Activated CD4-positive, CD25-positive, alpha-beta regulatory T cell treated with anti-CD3 and anti-CD28 coated beads, Interleukin-2, amount 50 U/mL, for 24 hours (primary cell): ENCODE measurements at places on chromosomes 3 and 15.
A peak's percentile ranks its signal among the peaks of the same experiment; 100 is the strongest.

GRCh38 chr3:107142786-107143575, 234.3 kb upstream of the CCDC54 start:
- ATAC-seq = no peak

- no peak for ATAC-seq
These were observed 45.0 kb downstream of the COPS2 start for GRCh38 chr15:49110158-49110944.

DNA sequence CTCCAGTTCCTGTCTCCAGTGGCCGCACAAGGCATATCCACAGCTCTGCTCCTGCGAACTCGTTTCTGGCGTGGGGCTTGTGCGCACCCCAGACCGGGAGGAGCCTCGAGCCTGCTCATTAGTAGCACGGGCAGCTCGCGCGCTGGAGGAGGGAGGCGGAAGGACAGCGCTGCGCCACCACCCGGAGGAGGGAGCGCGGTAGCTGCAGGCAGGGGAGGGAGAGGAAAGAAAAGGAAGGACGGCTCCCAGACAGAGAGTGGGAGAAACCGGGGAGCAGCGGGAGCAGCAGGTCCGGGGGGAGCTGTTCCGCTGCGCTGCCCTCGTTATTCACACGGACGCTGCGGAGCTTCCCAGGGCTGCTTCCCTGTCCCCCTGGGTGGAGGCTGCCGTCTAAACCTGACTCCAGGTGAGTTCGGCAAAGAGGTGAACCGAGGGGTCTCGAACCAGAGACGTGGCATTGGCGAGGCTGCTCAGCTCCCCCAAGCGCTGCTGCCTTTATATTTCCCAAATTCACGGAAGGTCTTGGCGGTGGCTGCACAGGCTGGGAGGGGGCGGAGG, 121.3 kb upstream of the ZNF717 start:
- no peak for ATAC-seq

- ATAC-seq = no peak
These were observed 151.3 kb downstream of the LPP start for GRCh38 chr3:188305220-188305619.

- no peak for ATAC-seq
These were observed 79.2 kb downstream of the PLSCR2 start for GRCh38 chr3:146390006-146390772.

- no peak for ATAC-seq
These were observed 524.6 kb upstream of the ATP11B start for GRCh38 chr3:182268711-182269110.

GRCh38 chr3:158748237-158748828, 16.1 kb upstream of the RARRES1 start:
- no peak for ATAC-seq

GRCh38 chr3:184523825-184524615, 37.6 kb upstream of the EPHB3 start:
- peak; percentile 65 for ATAC-seq

DNA sequence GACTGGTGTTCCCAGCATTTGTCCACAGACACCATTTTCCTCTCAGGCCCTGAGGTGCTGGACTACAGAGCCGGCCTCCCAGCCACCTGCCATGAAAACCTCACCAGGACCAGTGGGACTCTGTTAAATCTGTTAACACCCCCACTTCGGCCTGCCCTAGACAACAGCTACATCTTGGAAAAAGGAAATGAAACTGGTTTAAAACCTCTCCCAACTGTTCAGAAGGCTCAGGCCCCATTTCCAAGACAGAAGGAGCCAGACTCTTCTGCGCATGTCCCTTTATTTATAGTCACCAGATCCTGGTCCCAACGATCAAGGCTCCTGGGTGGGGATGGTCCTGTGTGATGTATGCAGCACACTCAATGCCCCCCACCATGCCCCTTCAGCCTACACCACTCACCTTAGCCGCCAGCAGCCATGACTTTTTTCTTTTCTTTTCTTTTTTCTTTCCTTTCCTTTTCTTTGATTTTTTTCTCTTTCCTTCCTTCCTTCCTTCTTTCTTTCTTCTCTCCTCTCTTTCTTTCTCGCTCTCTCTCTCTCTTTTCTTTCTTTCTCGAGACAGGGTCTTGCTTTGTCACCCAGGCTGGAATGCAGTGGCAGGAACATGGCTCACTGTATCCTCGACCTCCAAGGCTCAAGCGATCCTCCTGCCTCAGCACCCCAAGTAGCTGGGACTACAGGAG, 25.5 kb upstream of the FLNB start:
- no peak for ATAC-seq

DNA sequence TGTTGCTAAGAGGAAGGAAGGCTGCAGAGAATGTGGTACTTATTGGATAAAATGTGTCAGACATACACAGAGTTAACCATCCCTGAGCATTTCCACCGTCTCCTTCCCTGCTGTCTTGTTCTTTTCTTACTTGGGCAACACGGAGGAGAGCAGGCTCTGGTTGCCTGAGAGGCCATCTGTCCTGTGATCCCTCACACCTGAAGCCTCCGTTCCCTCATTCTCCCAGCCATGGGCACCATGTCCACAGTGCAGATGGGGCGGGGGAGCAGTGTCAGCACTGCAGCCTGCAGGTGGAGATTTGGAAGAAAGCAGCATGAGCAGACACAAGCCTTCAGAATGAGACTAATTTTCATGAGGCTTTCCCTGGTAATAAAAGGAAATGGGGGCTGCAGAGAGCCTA, 133.7 kb downstream of the CHCHD6 start:
- ATAC-seq = no peak

GRCh38 chr3:113698956-113699355, 2.5 kb upstream of the USF3 start:
- no peak for ATAC-seq

DNA sequence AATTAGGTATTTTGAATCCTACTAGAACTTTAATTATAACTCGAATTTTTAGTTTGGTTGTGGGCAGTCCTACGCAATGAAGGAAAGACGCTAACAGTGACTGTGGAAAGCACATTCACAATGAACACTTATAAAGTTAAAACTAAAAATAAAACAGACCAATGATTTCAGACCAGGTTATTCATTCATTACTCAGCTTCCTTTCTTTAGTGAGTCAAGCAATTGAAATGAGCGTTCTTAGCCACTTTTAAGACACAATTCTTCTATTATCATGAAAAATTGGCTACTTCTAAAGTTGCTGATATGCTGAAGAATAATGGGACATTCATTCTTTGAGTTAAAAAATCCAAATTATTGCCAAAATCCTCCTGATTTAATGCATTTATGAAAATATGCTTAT, 66.0 kb upstream of the CMSS1 start:
- ATAC-seq = no peak

DNA sequence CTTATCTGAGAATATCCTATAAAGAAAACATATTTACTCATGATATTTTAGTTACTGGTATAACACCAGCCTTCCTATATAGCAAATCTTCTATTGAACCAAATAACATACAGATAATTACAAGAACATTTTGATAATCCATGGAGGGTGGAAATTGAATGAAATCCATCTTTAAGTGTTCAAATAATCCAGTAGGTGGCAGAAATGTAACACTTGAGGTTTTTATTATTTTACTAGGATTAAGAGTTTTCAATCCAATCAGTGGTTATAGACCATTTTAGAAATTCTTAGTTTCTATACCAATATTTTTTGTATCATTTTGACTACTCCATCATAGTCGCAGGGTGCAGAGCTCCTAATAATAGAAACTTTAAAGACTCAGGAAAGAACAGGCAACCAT, 101.9 kb upstream of the KCNH8 start:
- ATAC-seq = no peak

- no peak for ATAC-seq
These were observed 11.8 kb downstream of the CYFIP1 start for GRCh38 chr15:22968366-22968765.

- no peak for ATAC-seq
These were observed 7.1 kb downstream of the CHD2 start for GRCh38 chr15:92907229-92907628.

GRCh38 chr3:169022457-169022856, 641.1 kb downstream of the MECOM start:
- no peak for ATAC-seq

GRCh38 chr3:184741259-184741556, 29.3 kb upstream of the MAGEF1 start:
- no peak for ATAC-seq

DNA sequence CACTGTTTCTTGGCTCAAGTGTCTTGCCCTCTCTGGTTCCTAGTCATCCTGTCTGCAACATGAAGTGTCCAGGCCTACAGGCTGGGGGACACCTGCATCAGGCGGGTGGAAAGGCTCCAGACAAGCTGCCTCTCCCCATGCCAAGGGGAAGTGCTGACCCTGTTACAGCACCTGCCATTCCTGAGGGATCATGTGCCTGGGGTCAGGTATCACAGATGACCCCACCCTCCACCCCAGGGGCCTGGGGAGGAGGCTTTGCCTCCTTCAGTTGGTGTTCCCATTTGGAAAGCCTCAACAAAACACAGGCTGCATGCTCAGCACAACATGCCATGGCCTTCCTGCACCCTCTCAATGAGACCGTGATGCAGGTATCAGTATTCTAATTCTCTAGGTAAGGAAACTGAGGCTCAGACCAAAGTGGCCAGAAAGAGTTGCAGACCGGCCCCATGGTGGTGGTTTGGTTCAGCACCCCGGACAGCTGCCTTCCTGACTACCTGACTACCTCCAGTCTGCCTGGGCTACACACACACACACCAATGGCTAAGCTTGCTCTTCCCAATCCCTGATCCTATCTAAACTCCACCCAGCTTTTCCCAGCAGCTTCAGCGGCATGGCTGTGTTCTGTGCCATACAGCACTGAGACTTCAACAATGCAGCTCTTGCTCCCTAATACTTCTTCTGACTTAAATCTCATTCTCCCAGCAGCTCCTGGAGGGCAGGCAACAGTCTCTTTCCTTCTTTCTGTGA, 69.7 kb upstream of the LINGO1 start:
- ATAC-seq = no peak

DNA sequence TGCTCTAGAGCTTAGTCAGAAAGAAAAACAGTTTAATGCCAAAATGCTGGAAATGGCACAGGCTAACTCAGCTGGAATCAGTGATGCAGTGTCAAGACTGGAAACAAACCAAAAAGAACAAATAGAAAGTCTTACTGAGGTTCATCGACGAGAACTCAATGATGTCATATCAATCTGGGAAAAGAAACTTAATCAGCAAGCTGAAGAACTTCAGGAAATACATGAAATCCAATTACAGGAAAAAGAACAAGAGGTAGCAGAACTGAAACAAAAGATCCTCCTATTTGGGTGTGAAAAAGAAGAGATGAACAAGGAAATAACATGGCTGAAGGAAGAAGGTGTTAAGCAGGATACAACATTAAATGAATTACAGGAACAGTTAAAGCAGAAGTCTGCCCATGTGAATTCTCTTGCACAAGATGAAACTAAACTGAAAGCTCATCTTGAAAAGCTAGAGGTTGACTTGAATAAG, 150.5 kb upstream of the LRRFIP2 start:
- ATAC-seq = no peak

GRCh38 chr15:98562331-98562937, 85.9 kb upstream of the IGF1R start:
- no peak for ATAC-seq

DNA sequence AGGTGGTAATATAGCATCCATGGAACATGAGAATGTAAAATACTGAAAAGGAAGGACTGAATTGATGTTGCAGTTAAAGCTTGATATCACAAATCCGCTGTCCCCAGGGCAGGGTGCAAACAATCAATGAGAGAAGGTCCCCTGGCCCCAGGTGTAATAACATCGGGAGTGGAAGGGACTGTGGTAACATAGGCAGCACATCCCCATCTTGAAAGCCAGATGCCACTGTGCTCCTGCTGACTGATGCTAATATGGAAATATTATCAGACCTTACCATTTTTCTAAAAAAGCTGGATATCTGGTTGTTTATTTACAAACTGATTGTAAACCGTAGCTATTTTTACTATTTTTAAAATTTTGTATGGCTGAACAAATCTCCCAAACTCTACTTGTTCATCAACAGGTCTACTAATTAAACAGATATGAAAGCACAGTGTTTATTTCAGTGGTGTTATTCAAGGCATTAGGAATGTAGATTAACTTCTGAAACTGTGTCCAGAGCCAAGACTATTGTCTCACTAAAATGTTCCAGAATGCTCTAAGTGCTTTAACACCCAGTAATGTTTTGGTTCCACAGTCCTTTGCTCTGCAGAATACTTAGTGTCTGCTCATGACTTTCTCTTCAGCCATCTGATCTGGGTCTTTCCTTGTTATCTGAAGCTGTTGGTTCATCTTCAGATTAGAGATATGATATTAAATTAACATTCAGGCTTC, 386.0 kb upstream of the RARB start:
- no peak for ATAC-seq

GRCh38 chr15:73746883-73747282, 6.3 kb downstream of the INSYN1 start:
- ATAC-seq = no peak

DNA sequence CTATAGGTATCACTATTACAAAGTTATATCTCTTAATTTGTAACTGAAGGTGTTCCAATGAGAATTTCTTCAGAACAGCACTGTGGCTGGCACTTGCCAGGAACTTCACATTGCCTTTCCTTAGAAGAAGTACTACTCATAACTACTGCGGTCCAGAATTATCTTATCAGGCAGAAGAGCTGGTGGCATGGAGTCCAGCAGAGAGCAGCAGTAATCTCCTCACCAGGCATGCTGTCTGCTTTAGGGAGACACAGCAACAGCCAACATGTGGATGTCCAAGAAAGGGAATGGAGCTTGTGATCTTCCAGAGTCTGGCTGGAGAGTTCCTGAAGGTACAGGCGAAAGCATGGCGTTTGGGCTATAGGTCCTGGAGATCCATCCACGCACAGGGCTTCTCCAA, 919.7 kb upstream of the NR2F2 start:
- no peak for ATAC-seq

DNA sequence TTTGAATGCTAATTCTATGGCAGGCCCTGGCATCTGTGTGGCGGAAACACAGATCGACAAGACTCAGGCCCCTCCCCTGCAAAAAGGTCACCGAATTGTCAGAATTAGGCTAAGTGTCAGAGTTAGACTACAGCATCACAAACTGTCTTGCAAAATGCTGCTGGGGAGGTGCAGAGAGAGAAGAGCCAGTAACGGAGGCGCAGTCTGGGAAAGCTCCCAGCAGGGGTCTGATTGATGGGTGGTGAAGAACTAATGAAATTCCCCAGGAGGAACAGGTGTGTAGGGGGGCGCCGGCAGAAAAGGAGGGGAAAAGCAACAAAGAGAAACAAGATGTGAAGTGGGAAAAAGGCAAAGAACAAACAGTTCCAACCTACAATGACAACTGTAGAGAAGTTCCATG, 72.7 kb upstream of the TAMM41 start:
- ATAC-seq = no peak

GRCh38 chr15:91592567-91592966, 260.9 kb upstream of the SLCO3A1 start:
- no peak for ATAC-seq

DNA sequence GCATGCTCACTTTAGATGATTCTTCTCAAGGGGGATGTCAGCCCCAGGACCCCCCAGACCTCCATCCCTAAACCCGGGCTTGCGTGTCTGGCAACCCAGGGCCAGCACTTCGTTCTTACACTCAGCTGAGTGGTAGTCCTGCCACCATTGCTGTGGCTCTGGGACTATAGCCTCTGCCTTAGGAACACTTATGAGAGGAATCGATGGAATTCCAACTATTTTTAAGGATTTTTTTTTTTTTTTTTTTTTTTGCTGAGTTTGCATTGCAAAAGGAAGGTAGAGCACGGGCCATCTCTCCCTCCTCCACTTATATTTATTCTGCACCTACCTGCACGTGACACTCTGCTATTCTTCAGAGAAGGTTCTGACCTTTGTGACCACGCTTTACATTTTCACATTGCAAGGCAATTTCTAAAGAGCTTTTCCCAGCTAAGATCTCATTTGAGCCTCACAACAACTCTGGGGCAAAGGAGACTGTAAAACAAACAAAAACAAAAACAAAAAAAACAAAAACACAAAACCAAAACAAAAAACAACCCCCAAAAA, 113.9 kb downstream of the LPP start:
- no peak for ATAC-seq
